GM23248 (cell line): ENCODE measurements at places on chromosomes 11 and 22. TPM values are rescaled to one million over a fixed set of nuclear protein-coding genes. Genes with fewer than 3 reads are reported as not detected.

DNA sequence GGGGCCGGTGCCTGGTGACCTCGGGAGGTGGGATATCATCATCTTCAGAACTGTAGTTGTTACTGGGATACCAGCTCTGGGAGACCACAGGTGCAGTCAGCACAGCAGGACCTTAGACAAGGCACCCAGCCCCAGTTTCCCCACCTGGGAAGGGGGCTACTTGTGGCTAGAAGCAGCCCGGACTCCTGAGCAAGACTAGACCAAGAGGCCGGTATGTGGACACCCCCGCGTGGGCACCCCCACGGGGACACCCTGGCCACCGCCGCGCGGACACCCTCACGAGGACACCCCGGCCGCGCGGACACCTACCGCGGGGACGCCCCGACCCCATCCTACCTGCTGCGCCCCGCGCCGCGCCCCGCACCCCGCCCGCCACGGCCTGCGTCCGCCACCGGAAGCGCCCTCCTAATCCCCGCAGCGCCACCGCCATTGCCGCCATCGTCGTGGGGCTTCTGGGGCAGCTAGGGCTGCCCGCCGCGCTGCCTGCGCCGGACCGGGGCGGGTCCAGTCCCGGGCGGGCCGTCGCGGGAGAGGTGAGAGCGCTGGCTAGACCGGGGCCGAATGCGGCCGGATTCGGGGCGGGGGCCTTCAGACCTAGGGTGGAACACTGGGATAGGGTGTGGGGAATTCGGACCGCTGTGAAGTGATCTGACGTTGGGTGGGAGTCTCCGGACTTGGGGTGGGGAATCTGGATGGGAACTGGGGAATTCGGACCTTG is at the start of the genes COMT and TXNRD2:
Gene COMT, plus strand, starts transcription at position 408 of the 718 bp plus-strand sequence. CDS start 20,755 bp downstream, outside the sequence.
Gene TXNRD2, minus strand, starts transcription at position 454 of the 718 bp plus-strand sequence. Its CDS starts 15 bp downstream, at position 439.
- no peaks in the 10 kb centered on the region for H3K36me3 ChIP-seq
- peak; percentile 88 for DNase-seq
- no peaks in the 10 kb centered on the region for H3K27me3 ChIP-seq
- H3K4me1 ChIP-seq: peaks cover 25% of the 10 kb centered on the region

Gene SLC5A12
- 0.03 and 0.24 TPM in 2 replicates for polyA plus RNA-seq

Gene PPARA
- polyA plus RNA-seq: 8.4 and 8.7 TPM in 2 replicates

DNA sequence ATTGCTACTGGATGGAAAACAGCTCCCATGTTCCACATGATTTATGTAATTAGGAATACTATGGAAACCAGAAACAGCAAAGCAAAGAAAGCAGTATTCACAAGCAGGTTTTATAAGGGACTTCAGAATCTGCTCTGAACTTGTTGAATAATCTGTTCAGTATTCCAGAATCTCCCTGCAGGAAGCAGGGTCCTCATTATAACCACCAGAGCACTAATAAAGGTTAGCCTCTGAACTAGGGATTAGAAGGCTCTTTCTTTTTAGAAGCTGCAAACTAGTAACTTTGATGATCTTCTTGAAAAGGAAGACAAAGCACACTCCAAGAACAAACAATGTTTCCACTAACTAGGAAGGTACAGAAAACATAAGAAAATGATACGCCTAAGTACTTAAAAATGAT is 125.8 kb downstream of the DCDC1 start:
- H3K4me3 ChIP-seq: no peak overlapping the region
- H3K4me1 ChIP-seq: no peaks in the 10 kb centered on the region
- no peaks in the 10 kb centered on the region for H3K36me3 ChIP-seq

DNA sequence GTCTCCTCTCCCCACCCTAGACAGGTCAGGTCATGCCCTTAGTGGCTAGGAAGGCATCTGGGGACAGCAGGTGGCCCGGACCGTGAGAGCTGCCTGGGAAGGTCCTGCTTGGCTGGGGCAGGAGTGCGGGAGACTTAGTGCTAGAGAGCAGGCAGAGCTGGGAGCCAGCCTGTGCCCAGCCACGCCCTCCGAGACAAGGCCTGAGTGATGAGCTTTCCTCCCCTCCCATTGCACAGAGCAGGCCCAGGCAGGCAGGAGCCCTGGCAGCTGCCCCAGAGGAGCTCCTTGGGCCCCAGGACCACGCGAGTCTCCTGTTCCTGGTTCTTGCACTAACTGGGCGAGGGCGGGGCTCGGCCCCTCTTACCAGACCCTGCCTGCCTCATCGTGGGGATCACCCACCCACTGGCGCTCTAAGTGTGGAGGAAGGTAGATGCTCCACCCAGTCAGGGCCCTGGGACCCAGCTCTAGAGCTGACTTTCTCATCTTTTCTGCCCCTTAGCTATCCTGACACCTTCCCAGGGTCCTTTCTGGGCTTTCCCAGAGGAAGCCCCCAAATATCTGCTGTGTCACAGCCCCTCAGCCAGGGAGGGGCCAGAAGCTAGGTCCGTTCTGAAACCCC is 44.9 kb downstream of the MACROD1 start:
- H3K27ac ChIP-seq: no peak overlapping the region
- peak; percentile 31 for DNase-seq
- no peak overlapping the region for H3K4me3 ChIP-seq
- H3K27me3 ChIP-seq: no peaks in the 10 kb centered on the region
- H3K36me3 ChIP-seq: no peaks in the 10 kb centered on the region

DNA sequence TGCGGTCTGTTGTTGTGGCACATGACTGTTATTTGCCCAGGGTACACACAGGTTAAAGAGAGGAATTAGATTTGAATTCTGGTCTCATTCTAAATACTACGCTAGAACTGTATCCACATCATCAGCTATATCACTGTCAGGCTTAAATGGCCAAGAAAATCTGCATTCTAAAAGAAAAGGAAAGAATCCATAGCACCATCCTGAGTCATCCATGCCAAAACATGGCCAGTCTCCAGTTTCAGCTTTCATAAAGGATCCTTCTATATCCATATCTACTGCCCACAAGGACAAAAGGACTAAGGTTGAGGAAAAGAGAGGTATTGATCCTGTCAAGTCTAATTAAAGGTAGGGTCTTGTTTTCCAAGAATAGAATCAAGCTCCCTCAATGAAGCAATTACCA is 73.6 kb upstream of the GDPD4 start:
- peak; percentile 37 for DNase-seq
- H3K4me1 ChIP-seq: peaks cover 9% of the 10 kb centered on the region
- no peak overlapping the region for H3K27ac ChIP-seq
- H3K27me3 ChIP-seq: no peaks in the 10 kb centered on the region
- no peaks in the 10 kb centered on the region; the same call in 1 of the 2 replicates for H3K36me3 ChIP-seq

Gene NEU3
- 2.3 and 2.5 TPM in 2 replicates for polyA plus RNA-seq

Gene MMP27
- polyA plus RNA-seq: 0.09 TPM in 1 of 2 replicates, not detected in the other

- DNase-seq: no peak
- H3K27me3 ChIP-seq: no peaks in the 10 kb centered on the region
- H3K4me3 ChIP-seq: no peak overlapping the region
- no peak overlapping the region for H3K27ac ChIP-seq
- H3K36me3 ChIP-seq: no peaks in the 10 kb centered on the region
Measured at GRCh38 chr11:68142028-68142412, 20.8 kb upstream of the CHKA start.

Gene LSP1
- 0.36 and 1.3 TPM in 2 replicates for polyA plus RNA-seq

GRCh38 chr22:44063462-44064371 is 39.6 kb downstream of the PARVB start:
- 0 out of 2 replicates have a peak, but pooled peaks cover 5% of the 10 kb centered on the region for H3K36me3 ChIP-seq
- H3K4me3 ChIP-seq: no peak overlapping the region
- no peaks in the 10 kb centered on the region for H3K4me1 ChIP-seq
- no peaks in the 10 kb centered on the region for H3K27me3 ChIP-seq
- no peak for DNase-seq

- no peaks in the 10 kb centered on the region for H3K27me3 ChIP-seq
- H3K27ac ChIP-seq: peak overlapping the region; percentile 70
- H3K36me3 ChIP-seq: no peaks in the 10 kb centered on the region
- H3K4me1 ChIP-seq: peaks cover 18% of the 10 kb centered on the region
- DNase-seq: peak; percentile 87
- peak overlapping the region; percentile 55 for H3K4me3 ChIP-seq
Measured at GRCh38 chr11:123308077-123308476, 113.0 kb upstream of the CLMP start.

Gene KCNQ1
- not detected in 2 replicates for polyA plus RNA-seq

- no peaks in the 10 kb centered on the region for H3K36me3 ChIP-seq
- H3K4me3 ChIP-seq: 0 out of 2 replicates have a peak overlapping the region, but pooled peaks have one; percentile 1
- DNase-seq: peak; percentile 94
- H3K4me1 ChIP-seq: peaks cover 23% of the 10 kb centered on the region
- H3K27me3 ChIP-seq: no peaks in the 10 kb centered on the region
- peak overlapping the region; percentile 68 for H3K27ac ChIP-seq
Measured at GRCh38 chr22:30705710-30706651, 11.3 kb downstream of the OSBP2 start.
